ENCODE measurements at places on chromosomes 1 and 21. TPM values are rescaled to one million over a fixed set of nuclear protein-coding genes. Genes with fewer than 3 reads are reported as not detected.

NADK gene
- 56.2 TPM for total RNA-seq

PAX7 gene
- total RNA-seq, result not detected

TENT5C gene
- total RNA-seq, result 6.4 TPM

NUP210L gene
- 0.05 TPM for total RNA-seq

SPRR2B gene
- not detected for total RNA-seq

OR6K3 gene
- not detected for total RNA-seq

DNA sequence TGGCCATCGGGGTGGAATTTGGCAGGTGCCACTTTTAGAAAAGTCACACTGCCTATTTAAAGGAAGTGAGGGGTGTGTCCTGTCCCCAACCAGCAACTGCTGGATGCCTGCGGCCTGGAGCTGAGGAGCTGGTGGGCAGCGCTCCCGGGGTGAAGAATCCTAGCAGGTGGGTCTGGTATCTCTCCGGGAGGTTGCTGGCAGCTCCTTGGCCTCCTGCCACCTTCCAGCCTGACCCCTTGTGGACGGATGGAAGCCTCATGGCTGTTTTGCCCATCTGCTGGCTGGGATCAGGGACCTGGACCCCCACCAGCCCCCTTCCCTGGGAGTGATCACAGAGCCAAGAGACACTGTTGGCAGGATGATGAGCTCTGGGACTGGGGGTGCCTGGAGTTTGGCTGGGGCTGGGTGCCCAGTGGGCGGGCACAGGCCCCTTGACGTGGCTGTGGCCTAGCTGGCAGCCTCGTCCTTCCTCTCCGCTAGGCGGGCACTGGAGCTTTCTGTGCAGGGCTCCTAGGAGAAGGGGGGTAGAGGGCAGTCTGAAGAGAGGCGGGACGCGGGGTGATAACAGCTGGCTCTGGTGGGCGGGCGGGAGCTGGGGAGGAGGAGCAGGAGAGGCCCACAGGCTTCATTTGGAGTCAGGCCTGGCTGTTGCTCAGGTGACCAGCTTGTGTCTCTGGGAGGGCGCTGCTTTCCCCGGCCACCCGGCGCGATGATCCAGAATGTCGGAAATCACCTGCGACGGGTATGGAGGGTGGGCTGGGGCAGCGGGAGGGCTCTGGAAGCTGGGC is at the start of gene ACOT11:
Gene ACOT11, plus strand, starts transcription at position 628 of the 788 bp plus-strand sequence. Its CDS starts 82 bp downstream, at position 710.
- no peaks in the 10 kb centered on the region for H3K36me3 ChIP-seq
- no peaks in the 10 kb centered on the region for H3K27me3 ChIP-seq
- DNase-seq, result no peak
- no peak within 1 kb of the TSS for H3K4me3 ChIP-seq
- H3K4me1 ChIP-seq, result peaks cover 9% of the 10 kb centered on the region

DNA sequence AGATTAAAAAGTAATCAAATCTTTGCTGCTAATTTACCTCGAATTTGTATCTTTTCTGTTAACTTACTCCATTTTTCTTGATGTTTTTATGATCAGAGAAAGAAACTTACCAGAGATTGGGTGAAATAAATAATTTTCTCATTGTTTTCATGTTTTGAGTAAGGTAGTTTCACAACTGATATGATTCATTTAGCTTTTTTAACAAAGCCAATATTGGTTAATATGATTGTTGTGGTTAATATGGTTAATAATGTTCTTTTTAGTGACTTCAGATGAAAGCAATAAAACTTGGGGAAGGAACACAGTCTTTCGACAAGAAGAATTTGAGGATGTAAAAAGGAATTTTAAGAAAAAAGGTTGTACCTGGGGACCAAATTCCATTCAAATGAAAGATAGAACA is 48.1 kb downstream of the MAP3K21 start:
- no peak for DNase-seq
- H3K4me1 ChIP-seq, result peaks cover 6% of the 10 kb centered on the region
- H3K27ac ChIP-seq, result no peak overlapping the region
- H3K4me3 ChIP-seq, result no peak overlapping the region

- H3K27me3 ChIP-seq, result no peaks in the 10 kb centered on the region
- peak; percentile 84 for DNase-seq
- peaks cover 13% of the 10 kb centered on the region for H3K4me1 ChIP-seq
- no peak overlapping the region for H3K27ac ChIP-seq
Measured at GRCh38 chr1:41639332-41639936, 155.0 kb upstream of the EDN2 start.

DNA sequence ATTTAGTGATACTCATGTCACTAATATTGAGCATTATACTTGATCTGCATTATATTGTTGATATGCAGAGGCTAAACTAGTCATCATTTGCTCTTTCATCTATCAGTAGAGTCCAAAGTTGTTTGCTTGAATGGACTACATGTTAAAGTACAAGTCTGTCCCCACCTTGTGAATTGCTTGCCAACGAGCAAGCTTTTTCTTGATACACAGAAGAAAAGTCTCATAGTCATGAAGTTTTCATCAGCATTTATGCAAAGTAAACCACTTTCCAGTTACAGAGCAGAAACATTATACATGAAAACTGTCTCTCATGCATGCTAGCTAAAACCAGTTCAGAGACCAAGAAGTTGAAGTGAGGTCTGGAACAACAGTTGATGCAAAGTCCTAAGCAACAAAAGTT is 13.0 kb downstream of the SFPQ start:
- peak overlapping the region; percentile 70 for H3K27ac ChIP-seq
- H3K27me3 ChIP-seq, result no peaks in the 10 kb centered on the region
- DNase-seq, result no peak

DNA sequence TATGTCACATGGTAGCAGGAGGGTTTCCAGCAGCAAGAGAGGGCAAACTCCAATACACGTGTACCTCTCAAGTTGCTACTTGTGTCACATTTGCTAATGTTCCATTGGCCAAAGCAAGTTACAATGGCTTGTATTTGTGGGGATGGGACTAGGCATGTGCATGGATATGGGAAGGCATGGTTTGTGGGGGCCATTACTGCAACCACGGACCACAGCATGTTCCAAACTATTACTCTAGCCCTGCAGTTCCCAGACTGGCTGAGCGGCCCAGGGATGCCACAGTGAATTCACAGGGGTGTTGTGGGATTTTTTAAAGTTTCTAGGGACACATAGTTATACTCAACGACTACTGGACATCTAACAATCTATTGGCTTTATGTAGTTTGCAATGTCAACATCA is 133.1 kb downstream of the GIPC2 start:
- no peak overlapping the region for H3K4me3 ChIP-seq
- no peaks in the 10 kb centered on the region for H3K36me3 ChIP-seq
- peaks cover 4% of the 10 kb centered on the region for H3K27me3 ChIP-seq
- H3K27ac ChIP-seq, result no peak overlapping the region

DNA sequence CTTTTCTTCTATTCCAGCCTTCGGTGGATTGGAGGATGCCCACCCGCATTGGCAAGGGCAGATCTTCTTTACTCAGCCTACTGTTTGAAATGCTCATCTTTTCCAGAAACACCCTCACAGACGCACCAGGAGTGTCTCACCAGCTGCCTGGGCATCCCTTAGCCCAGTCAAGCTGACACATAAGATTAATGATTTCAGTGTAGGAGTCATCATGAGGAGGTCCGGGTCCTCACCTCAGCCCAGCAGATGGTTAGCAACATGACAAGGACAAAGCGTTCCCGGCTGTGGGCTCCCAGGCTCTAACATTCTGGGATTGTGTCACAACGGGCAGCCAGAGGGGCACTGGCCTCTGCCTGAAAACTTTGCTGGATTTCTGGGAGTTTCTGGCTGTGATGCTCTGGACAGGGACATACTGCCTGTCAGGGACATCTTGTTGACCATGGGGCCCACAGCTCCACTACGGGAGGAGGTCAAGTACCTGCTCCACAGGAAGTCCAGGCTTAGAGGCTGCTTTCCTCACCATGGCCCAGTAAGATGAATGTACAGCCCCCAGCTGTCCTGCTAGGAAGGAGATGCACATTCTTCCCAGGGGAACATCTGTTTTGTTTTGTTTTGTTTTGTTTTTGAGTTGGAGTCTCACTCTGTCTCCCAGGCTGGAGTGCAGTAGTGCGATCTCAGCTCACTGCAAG is 204.0 kb upstream of the COA6 start:
- peaks cover 3% of the 10 kb centered on the region for H3K27me3 ChIP-seq
- no peaks in the 10 kb centered on the region for H3K36me3 ChIP-seq
- H3K4me3 ChIP-seq, result no peak overlapping the region
- H3K27ac ChIP-seq, result no peak overlapping the region

GRCh38 chr1:161720422-161720821 is 922 bp upstream of the FCRLB start:
- H3K36me3 ChIP-seq, result no peaks in the 10 kb centered on the region
- H3K4me1 ChIP-seq, result peaks cover 13% of the 10 kb centered on the region
- H3K4me3 ChIP-seq, result no peak overlapping the region
- H3K27ac ChIP-seq, result no peak overlapping the region
- DNase-seq, result no peak

DNA sequence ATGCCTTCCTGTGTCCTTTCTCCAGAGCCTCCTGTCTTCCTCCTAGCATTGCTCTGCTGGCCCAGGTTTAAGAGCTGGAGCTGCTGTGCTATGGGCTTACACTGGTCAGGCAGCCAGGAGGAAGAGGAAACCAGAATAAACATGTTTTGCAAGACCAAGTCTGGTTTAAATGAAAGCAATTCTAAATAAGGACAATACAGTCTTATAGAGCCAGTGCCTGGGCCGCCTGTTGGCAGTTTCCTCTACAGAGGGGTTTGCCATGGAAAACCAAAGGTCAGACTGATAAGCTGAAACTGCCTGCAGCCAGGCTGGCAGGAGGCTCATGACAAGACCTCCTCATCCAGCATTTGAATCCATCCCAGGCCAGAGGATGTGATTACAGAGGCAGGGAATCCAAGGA is 92.9 kb upstream of the FGGY start:
- H3K27me3 ChIP-seq, result peaks cover 6% of the 10 kb centered on the region
- no peak overlapping the region for H3K4me3 ChIP-seq
- no peak for DNase-seq
- no peak overlapping the region for H3K27ac ChIP-seq
- no peaks in the 10 kb centered on the region for H3K36me3 ChIP-seq

DNA sequence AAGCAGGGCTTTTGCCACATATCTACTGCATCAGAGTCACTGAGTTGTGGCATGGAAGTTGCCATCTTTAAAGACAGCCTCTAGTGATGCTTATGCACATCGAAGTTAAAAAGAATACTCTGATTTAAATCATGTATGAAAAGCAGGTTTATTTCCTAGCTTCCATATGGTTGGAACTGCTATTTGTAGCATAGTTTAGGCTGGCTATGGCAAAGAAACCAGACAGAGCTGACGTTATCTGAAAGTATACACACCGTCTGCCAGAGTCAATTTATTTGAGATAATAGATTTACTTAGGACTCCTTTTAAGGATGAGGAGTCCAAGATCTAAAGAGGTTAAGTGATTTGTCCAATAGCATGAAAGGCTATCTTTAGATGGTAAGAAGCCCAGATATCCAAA is 536.9 kb upstream of the ADGRL4 start:
- no peak overlapping the region for H3K4me3 ChIP-seq
- no peaks in the 10 kb centered on the region for H3K27me3 ChIP-seq
- no peaks in the 10 kb centered on the region for H3K36me3 ChIP-seq

GRCh38 chr1:178418284-178418955 is 78.3 kb downstream of the CLEC20A start:
- no peak for DNase-seq
- no peaks in the 10 kb centered on the region for H3K27me3 ChIP-seq
- H3K4me1 ChIP-seq, result no peaks in the 10 kb centered on the region
- no peak overlapping the region for H3K27ac ChIP-seq

DNA sequence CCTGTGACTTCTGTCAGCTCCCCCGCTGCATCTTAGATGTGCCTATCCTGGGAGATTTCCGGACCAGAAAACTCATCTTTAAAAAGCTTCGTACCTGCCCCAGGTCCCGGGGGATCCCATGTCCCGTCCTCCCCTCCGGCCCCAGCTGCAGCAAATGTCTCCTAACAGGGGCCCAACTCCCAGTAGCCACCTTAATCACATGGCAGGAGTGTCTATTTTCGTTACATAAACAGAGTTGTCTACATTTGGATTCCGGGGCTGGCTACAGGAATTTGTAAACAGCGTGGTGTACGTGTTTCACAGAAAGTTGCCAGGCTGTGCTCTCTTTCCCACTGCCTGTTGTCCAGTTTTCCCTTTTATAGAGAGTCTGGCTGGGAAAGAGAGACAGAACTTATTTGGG is 17.9 kb upstream of the KCNE2 start:
- no peaks in the 10 kb centered on the region for H3K4me1 ChIP-seq
- H3K27ac ChIP-seq, result no peak overlapping the region
- H3K27me3 ChIP-seq, result no peaks in the 10 kb centered on the region
- H3K36me3 ChIP-seq, result no peaks in the 10 kb centered on the region

GRCh38 chr21:28375708-28376385 is 616.8 kb downstream of the LTN1 start:
- no peak for DNase-seq
- no peaks in the 10 kb centered on the region for H3K4me1 ChIP-seq
- H3K36me3 ChIP-seq, result no peaks in the 10 kb centered on the region
- no peaks in the 10 kb centered on the region for H3K27me3 ChIP-seq
- no peak overlapping the region for H3K27ac ChIP-seq

GRCh38 chr1:246074421-246074820 is 432.7 kb downstream of the SMYD3 start:
- no peaks in the 10 kb centered on the region for H3K27me3 ChIP-seq
- H3K36me3 ChIP-seq, result peaks cover 5% of the 10 kb centered on the region
- no peak overlapping the region for H3K4me3 ChIP-seq
- no peak overlapping the region for H3K27ac ChIP-seq

DNA sequence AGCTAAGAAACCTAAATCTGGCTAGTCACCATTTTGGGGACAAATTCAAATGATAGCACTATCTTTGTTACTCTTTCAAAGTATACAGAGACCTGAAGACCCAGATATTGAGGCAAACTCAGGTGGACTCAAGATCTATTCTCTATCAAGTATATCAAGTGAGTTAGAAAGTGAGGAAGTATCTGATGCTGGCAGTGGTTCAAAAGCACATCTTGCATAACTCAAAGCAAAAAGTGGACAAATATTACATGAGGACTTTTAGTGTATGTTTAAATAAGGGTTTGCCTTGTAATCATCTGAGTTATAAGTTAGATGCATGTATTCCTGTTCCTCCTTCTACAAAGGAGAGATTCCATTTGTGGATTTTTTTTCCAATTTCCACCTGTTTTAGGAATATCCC is 338.4 kb downstream of the DISC1 start:
- no peak for DNase-seq
- peaks cover 13% of the 10 kb centered on the region for H3K36me3 ChIP-seq
- H3K27ac ChIP-seq, result no peak overlapping the region

GRCh38 chr1:67652800-67653199 is 32.2 kb upstream of the GADD45A start:
- no peak overlapping the region for H3K27ac ChIP-seq
- H3K4me3 ChIP-seq, result no peak overlapping the region
- peaks cover 3% of the 10 kb centered on the region for H3K27me3 ChIP-seq
- no peaks in the 10 kb centered on the region for H3K4me1 ChIP-seq
- no peaks in the 10 kb centered on the region for H3K36me3 ChIP-seq
